HCEC 1CT (cell line): ENCODE measurements at places on chromosomes 7 and 10.

- no peak for DNase-seq
These were observed 41.9 kb downstream of the LMTK2 start for GRCh38 chr7:98148607-98149006.

- DNase-seq = no peak
These were observed 96.5 kb downstream of the PTPRN2 start for GRCh38 chr7:158491094-158491493.

GRCh38 chr7:27095050-27095896 lies 527 bp downstream of the HOXA1 start:
- no peak for DNase-seq

GRCh38 chr10:47262606-47263533 lies 37.1 kb upstream of the GDF10 start:
- DNase-seq = no peak

- no peak for DNase-seq
These were observed 39.0 kb upstream of the SORBS1 start for GRCh38 chr10:95600158-95600557.

- peak; percentile 25 for DNase-seq
These were observed 185.8 kb downstream of the HGF start for GRCh38 chr7:81583882-81584533.

- DNase-seq = peak; percentile 3
These were observed 274.9 kb upstream of the GALNT17 start for GRCh38 chr7:70856901-70857630.

DNA sequence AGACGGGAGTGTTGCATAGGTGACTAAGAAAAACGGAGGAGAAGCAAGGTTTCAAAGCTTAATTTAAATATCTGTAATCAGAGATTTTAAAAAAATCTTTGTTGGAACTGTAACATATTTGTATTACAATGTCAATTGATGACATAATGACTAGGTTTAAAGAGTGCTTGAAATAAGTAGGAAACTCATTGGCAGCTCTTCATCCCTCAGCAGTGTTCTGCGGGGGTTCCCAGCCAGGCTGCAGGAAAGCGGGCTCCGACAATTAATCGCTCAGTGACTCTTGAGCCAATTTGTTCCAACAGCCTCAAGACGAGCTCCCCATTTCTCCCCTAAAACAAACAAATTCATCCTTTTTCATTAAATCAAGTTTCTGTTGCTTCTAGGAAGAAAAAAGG lies 22.6 kb downstream of the CPXM2 start:
- no peak for DNase-seq

DNA sequence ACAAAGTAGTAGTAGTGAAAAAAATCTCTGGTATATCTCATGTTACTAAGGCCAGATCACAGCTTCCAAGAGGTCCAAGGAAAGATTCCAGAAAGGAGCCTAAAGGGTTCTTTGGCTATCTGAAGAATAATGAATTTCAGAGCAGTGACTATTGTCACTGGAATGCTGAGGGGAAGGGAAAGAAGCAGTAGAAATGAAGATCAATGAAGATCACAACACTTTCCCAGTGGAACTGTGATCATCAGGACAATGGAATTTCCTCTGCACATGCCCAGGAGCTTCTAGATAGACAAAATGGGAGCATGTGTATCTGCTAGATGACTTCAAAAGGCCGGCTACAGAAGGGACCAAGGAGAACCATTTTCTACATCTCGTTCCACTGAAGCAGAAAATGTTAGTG lies 219.5 kb upstream of the PHYHIPL start:
- DNase-seq = peak; percentile 30

DNA sequence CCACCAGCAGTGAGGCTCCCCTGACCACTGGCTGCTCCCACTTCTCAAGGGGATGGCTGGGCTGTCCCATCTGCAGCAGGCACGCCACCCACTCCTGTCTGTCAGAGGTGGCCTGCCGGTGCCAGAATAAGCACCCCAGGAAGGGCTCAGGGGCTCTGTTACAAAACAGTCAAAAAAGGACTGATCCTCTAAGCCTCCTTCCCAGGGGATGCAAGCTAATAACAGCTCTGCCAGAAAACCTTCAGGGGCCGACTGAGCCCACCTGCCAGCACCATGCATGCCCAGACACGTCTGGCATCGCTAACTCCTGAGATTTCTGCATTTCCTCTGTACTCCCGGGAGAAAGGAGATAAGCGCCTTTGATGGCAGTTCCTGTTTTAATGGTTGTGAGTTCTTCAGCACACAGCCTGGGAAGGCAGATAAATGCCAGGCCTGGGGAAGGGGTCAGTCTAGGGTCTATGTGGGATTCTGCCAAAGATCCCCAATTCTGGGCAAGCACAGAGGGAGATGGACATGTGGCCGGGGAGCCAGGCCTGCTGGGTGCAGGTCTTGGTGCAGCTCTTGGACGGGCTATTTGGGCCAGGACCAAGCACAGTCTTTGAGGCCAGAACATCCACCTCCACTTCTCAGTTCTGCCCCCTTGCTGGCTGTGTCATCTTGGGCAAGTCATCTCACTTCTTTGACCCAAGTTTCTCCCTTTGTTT lies 128.4 kb downstream of the ARHGAP22 start:
- no peak for DNase-seq

- DNase-seq = no peak
These were observed 37.3 kb downstream of the TET1 start for GRCh38 chr10:68597407-68597806.

- no peak for DNase-seq
These were observed 18.5 kb downstream of the ITGB1 start for GRCh38 chr10:32939296-32940111.
